ENCODE measurements at places on chromosomes 1 and 21.
A peak's percentile ranks its signal among the peaks of the same experiment; 100 is the strongest.

- DNase-seq, result no peak
Observed at GRCh38 chr1:30331415-30332065, 391.8 kb downstream of the MATN1 start.

GRCh38 chr1:100785470-100786052 is 66.0 kb downstream of the VCAM1 start:
- DNase-seq, result peak; percentile 45

- no peak for DNase-seq
Observed at GRCh38 chr1:938711-939489, 15.2 kb downstream of the SAMD11 start.

- DNase-seq, result no peak
Observed at GRCh38 chr1:175050992-175051391, 16.6 kb upstream of the TNN start.

DNA sequence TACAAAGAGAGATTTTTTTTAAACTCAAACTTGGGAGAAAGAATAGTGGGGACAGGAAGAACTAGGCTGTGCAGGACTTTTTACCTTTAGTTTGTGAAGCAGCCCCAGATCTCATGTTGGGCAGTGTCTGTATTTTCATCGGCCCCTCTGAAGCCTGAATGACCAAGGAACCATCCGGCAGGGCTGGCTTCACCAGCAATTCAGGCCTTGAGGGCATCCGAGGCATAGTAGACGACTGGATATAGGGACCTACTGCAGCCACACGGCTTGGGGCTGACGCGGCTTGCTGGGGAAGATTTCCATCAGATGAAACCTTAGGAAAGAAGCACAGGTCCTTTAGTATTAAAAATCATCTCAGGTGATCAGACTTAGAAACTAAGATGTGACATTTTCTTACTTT is 43.7 kb downstream of the TP53BP2 start:
- DNase-seq, result no peak

DNA sequence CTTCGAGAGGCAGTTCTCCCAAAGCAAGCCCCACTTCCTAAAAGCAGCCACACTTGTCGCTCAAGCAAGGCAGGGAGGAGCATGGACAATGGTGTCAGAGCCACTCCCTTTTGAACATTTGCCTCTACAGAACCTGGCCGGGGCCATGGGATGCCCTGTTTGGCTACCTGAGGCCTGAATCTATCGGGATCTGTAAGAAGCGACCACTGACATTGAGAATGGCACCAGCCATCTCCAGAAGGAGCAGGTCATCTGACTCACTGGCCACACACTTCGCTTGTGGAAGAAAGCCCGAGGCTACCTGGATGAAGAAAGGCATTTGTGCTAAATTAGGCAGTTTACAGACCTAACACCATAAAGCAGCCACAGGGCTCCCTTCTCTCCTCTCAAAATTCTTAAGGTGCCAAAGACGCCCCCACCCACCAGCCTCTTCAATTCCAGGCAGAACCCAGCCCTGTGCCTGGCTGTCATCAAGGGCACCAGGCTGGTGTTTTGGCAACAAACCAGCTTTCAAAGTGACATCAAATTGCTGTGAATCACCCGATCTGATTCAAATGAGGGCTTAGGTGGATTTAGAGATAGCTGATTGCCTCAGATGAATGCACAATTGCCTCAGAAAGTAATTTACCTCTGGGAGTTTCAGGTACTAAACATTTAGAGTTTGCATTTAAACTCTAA is 104.8 kb downstream of the ETS2 start:
- DNase-seq, result no peak

GRCh38 chr1:69377507-69377906 is 190.2 kb upstream of the LRRC7 start:
- DNase-seq, result no peak

Measured in AG08396 (cell line).